ENCODE measurements at places on chromosomes 5 and 9.
A peak's percentile ranks its signal among the peaks of the same experiment; 100 is the strongest.

GRCh38 chr9:16157216-16157615, 604.4 kb downstream of the CCDC171 start:
- no peak for DNase-seq

- DNase-seq: peak; percentile 58
These were observed 2.0 kb downstream of the GADD45G start for GRCh38 chr9:89606624-89607311.

DNA sequence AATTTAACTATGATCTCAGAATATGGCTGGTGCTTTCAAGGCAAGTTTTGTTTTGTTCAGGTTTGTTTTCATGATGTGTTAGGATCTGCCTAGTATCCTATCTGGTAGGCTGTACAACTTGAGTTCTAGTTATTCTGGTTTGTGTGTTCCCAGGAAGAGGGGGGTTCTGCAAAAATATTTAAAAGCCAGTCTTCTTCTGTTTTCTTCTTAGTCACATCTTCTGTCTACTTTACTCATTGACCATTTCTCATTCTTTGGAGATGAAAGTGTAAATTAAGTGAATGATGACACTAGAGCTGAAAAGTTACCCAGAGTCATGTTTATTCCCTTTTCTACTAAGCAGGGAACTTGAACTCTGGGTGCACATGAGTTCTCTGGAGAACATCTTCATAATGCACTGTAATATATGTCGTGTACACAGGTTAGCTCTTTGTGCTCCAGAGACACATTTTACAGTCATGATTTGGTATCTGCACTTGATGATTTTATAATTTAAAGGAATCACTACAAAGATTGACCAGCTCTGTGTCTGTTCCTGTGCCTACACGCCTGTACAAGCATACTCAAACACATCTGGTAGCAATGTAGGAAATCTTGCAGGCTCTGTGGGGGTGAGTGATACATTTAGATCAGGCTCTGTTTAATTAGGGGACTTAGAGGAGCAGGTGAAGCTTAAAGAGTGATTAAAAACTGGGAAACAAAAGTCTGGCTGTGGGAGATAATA, 5.0 kb downstream of the SMAD5 start:
- DNase-seq: no peak

DNA sequence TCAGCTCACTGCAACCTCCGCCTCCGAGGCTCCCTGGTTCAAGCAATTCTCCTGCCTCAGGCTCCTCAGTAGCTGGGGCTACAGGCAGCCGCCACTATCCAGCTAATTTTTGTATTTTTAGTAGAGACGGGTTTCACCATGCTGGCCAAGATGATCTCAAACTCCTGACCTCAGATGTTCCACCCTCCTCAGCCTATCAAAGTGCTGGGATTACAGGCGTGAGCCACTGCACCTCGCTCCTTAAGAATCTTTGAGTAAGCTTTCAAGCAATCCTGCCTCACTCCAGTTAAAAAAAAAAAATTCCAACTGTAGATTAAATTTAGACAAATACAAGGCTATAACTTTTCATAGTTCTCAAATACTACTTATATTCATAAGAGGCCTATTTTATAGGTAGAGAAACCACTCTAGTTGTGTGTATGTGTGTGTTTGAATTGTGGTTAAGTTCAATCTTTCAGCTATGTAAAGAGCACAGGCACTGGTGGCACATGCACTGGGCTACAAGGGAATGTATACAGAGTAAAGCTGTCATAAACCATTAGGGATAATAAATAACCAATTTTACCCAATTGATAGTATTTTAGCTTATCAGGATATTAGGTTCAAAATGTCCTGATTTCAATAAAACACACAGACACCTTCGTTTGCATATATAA, 50.6 kb upstream of the RAPGEF6 start:
- no peak for DNase-seq

DNA sequence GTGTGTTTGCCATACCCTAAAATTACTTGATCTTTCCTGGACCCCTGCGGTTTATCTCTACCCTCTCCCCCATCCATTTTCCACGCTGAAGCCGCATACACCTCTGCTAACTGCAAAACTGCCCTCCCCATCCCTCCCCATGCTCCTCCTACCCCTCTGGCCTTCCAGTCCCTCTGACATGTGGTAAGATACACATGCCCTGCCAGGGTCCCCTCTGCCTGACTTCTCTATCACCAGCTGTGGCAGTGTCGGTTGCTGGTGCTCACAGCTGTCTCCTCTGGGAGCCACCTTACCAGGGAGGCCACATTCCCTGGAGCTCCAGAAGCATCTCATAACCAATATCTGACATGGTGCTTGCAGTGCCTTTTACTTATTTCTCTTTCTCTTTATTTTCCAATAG, 58.9 kb upstream of the COL15A1 start:
- no peak for DNase-seq

DNA sequence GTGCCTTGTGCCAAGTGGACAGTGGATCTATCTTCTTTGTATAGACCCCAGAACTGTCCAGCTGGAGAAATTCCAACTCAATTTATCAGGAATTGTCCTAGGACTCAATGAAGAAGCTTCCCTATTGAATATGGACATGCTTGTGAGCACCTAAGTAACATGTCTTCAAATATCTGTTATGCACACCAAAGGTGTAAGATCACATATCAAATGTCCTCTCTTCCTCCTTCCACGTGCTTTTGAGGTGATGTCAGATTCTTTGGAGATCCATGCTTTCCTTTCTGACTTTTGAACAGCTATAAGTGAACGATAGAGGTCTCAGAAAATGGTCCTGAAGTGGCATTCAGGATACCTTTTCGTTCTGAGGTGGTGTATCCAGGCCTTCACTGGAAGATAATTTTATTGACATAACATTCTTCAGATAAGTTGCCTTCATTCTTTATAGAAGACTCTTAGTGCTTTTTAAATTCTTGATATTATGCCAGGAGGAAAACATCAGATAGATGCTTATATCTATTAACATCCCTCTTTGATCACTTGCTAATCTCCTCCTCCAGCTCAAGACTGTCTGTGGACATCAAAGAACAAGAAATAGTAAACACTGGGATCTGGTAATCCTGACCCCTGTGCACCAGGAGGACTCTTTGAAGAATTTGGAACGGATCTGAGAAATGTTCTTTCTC, 246.4 kb downstream of the SMARCA2 start:
- no peak for DNase-seq

- no peak for DNase-seq
These were observed 91.6 kb upstream of the PRRC1 start for GRCh38 chr5:127425868-127426267.

DNA sequence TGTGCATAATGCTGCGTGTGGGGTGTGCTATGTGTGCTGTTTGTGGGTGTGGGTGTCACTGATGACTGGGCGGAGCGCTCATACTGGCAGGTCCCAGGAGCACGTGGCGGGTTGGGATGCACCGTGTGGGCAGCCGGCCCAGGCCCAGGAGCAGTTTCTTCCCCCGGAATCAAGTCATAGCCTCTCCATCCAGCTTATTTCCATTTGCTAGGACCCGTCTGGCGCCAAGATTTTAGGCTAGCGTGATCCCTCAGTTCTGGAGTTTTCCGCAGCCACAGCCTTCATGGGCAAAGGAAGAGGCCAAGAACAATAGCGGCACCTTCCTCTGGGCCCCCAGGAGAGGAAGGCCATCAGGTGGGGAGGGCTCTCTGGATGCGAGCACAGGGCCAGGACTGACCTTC, 43.3 kb upstream of the NEURL1B start:
- DNase-seq: no peak

DNA sequence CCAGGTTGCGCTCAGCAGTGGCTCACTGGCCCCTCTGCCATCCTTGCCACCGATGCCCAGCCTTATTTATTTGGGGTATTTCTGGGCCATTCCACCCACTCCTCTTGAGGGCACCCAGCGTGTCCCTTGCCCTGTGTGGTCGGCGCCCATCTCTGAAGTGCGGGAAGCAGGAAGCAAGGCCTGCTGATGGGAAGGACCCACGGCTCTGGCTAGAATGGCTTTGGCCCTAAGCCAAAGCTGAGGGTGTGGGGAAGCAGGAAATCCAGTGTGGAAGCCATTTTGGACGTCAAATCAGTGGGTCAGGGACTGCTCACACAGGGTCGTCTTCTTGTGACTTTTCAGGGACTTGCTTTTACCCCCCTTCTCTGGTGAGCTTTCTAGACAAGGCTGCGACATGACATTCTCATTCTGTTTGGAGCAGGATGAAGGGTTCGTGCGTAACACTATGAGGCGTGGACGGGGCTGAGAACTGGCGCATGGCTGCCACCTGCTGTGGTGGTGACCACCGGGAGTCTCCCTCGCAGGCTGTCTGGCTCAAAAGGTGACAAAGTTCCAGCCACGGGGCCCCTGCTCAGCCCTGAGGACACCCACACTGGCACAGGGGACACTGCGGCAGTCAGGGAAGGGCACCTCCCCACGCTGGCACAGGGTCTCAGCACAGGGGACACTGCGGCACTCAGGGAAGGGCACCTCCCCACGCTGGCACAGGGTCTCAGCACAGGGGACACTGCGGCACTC, 50.7 kb upstream of the NKD2 start:
- DNase-seq: no peak

DNA sequence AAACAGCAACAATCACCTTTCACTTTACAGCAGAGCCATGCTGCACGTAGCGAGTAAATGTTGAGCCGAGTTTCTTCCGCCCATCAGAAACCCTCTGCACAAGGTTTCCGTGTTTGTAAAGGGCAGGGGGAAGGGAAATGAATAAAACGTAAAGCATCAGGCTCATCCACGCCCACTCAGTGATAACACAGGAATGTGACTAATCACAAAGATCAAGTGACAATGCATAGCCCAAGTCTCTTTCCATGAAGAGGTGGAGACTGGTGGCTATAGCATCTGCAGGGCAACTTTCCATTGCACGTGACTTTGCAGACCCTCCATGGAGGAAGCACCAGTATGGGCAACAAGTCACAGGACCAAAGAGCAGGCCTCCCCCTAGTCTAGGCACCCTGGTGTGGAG, 56.6 kb downstream of the CAMSAP1 start:
- no peak for DNase-seq

DNA sequence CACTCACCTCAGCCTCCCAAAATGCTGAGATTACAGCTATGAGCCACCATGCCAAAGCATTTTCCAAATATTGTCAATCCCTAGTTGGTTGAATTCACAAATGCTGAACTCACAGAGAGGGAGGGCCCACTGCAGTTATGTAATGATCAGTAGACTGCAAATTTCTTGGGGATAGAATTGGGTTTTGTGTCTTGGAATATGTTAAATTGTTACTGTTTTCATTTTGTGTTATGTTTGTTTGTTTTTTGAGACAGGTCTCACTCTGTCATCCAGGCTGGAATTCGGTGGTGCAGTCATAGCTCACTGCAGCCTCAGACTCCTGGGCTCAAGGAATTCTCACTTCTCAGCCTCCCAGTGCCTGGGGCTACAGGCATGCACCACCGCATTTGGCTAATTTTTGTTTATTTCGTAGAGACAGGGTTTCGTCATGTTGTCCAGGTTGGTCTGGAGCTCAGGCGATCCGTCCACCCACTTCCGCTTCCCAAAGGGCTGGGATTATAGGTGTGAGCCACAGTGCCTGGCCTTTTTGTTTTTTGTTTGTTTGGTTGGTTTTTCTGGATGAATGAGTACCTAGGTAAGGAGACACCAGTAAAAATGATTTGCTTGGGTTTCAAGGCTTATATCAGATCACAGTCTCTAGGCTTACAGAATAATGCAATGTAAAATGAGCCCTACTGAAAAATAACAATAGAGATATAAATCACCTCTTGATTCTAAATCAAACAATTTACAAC, 31.5 kb upstream of the LMNB1 start:
- DNase-seq: no peak

GRCh38 chr9:137685741-137686420, 67.1 kb downstream of the EHMT1 start:
- DNase-seq: no peak

- DNase-seq: no peak
These were observed 62.8 kb upstream of the CPEB4 start for GRCh38 chr5:173825215-173825865.

- DNase-seq: no peak
These were observed 24.5 kb downstream of the CCDC125 start for GRCh38 chr5:69308046-69308553.

DNA sequence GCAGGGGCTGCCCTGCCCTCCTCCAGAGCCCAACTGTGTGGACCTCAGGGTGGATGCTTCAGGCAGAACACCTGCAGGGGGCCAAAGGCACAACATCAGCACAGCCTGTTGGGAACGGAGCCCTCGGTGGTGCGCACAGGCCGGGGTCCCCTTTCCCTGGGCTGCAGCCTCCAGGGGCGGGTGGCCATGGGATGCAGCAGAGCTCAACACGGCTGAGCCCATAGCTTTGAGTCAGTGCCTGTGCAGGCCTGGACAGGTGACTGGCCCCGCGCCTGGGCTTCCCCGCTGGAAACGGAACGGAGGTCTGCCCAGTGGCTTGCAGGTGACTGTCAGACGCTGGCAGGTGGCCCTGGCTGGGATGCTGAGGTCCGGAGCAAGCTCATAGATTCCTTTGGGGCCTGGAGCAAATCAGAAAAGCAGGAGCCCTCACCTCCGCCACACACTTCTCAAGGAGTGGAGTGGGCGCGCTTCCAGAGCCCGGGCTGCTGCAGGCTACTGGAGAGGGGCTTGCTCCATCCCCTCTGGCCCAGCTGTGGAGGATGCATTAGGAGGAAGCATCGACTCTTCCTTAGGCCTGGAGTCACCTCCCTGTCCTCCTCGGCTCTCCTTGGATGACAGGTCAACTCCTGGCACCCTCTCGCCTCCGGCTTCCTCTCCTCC, 69.8 kb upstream of the RNU6ATAC start:
- DNase-seq: no peak

GRCh38 chr5:57348376-57349140, 134.1 kb downstream of the ACTBL2 start:
- DNase-seq: no peak

- DNase-seq: no peak
These were observed 84.8 kb downstream of the WNK2 start for GRCh38 chr9:93268551-93269314.

GRCh38 chr5:72290356-72291133, 29.5 kb downstream of the MRPS27 start:
- DNase-seq: no peak

GRCh38 chr9:76576344-76576743, 117.4 kb downstream of the GCNT1 start:
- no peak for DNase-seq

GRCh38 chr5:143085319-143085917, 315.2 kb downstream of the ARHGAP26 start:
- DNase-seq: no peak

- peak; percentile 24 for DNase-seq
These were observed 36.7 kb downstream of the HRH2 start for GRCh38 chr5:175694371-175695160.

- DNase-seq: no peak
These were observed 29.7 kb downstream of the MRPL36 start for GRCh38 chr5:1769752-1770442.

- DNase-seq: no peak
These were observed 84.9 kb downstream of the NTRK2 start for GRCh38 chr9:84754461-84754860.

GRCh38 chr9:124191691-124192395, 65.9 kb upstream of the NEK6 start:
- DNase-seq: no peak

Data from caudate nucleus (tissue), 63 donors.